ENCODE measurements at places on chromosomes 12 and 14. TPM values are rescaled to one million over a fixed set of nuclear protein-coding genes. Genes with fewer than 3 reads are reported as not detected.

CARMIL3 gene
- total RNA-seq = 0.17 TPM

GYS2 gene
- total RNA-seq = not detected

ETFBKMT gene
- total RNA-seq = 3.9 TPM

TMTC1 gene
- 28.7 TPM for total RNA-seq

HOXC13 gene
- total RNA-seq = not detected

ZNF740 gene
- 16.9 TPM for total RNA-seq

SLC4A8 gene
- 7.6 TPM for total RNA-seq
